GM06990 (cell line): ENCODE measurements at places on chromosomes 16 and 17.
A peak's percentile ranks its signal among the peaks of the same experiment; 100 is the strongest.

DNA sequence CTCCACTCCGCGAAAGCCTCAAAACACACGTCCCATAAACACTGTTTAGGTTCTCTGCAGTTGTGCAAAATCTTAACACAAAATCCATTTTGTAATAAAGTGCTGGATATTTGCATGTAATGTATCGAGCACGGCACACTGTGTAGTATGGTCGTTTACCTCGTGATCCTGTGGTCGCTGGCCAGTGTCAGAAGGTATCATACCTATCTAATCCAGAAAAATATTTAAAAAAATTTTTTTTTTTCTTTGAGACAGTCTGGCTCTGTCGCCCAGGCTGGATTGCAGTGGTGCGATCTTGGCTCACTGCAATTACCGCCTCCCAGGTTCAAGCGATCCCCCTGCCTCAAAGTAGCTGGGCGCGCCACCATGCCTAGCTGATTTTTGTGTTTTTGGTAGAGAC is 996 bp downstream of the RPL38 start:
- no peak for DNase-seq

- DNase-seq: no peak
Measured at GRCh38 chr16:69408475-69408874, 15.9 kb upstream of the CYB5B start.

DNA sequence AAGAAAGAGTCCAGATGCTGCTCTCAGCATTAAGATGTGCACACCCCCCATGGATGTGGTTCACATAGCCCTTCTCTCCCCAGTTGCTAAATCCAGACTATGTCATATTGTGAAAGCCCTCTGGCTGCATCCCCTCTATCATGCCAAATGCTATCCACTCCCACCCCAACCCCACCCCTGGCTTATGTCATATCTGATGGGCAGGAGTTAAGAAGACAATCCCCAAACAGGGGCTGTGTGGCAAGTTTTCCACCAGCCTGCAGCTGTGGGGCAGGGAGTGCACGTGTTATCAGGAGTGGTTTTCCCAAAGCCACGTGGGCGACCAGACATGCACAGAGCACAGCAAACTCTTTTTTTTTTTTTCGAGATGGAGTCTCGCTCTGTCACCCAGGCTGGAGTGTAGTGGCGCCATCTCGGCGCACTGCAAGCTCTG is 10.0 kb downstream of the FAM117A start:
- DNase-seq: no peak

DNA sequence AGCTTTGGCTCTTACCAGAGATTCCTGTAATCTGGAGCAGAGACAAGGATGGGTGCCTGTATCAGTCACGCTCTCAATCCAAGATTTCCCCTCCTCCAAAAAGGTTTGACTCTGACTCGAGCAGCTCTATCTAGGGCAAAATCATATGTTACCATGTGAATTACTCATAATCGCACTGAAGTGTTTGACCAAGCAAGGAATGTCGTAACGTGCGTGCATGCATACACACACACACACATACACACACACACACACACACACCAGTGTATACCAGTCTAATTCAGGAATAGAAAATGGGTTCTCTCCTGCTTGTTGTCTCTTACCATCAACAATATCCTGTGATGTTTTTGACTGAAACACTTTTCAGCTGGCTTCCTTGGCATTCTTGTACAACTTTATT is 835.1 kb downstream of the KCNJ2 start:
- no peak for DNase-seq

GRCh38 chr16:49346459-49346858 is 27.1 kb upstream of the C16orf78 start:
- no peak for DNase-seq

- DNase-seq: no peak
Measured at GRCh38 chr17:20852239-20852989, 190.4 kb downstream of the USP22 start.

DNA sequence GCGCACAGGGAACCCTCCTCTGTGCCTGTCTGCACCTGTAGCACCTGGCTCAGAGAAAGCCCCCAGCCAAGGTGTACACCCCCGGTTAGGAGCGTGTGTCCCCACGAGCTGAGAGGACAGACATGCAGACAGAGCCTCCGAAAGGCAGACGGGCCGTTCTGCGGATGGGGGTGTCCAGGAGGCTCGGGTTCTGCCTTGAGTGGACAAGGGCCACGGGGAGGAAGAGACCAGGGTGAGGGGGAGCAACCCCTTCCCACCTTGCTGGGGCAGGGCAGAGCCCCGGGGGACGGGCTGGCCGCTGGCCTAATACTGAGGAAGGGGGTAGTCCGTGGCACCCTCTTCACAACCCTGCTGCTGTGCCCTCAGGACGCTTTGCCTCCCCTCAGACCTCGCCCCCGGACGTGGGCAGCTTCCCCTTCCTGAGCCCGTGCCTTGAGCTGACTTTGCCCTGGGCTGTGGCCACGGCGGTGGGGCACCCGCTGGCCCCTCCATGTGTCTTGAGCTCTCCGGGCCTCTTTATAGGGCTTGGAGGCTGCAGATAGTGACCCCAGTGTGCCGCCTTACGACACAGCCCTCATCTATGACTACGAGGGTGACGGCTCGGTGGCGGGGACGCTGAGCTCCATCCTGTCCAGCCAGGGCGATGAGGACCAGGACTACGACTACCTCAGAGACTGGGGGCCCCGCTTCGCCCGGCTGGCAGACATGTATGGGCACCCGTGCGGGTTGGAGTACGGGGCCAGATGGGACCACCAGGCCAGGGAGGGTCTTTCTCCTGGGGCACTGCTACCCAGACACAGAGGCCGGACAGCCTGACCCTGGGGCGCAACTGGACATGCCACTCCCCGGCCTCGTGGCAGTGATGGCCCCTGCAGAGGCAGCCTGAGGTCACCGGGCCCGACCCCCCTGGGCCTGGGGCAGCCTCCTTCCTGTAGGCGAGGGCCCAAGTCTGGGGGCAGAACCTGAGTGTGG is 5.7 kb downstream of the SLC22A31 start:
- DNase-seq: peak; percentile 6

GRCh38 chr16:50496990-50497389 is 51.2 kb upstream of the NKD1 start:
- no peak for DNase-seq

- peak; percentile 13 for DNase-seq
Measured at GRCh38 chr16:88655053-88655732, 4.3 kb upstream of the CYBA start.

DNA sequence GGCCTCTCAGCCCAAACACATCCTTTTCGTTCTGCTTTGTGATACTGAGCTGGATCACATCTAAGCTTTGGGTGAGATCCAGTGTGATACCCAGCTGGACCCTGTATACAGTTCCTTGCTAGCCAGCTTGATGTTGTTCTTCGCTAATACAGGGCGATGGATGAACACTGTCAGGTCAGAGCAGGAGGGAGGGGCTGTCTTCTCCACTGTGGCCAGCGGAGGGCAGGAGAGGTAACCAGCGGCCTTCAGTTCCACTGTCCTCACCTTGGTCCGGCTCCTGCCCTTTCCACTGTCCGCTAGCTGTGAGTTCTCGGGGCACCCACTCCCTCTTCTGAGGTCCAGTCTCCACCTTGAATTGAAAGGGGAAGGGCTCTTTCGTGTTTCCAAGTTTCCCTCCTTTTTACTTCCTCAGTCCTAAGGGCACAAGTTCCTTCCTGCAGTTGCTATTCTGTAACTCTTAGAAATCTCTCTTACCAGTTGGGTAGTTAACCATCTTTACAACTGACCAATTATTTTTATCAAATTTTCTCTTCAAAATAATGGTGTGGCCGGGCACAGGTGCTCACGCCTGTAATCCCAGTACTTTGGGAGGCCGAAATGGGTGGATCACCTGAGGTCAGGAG is 3.0 kb upstream of the ZNF213 start:
- DNase-seq: no peak

GRCh38 chr16:10067406-10067805 is 114.8 kb downstream of the GRIN2A start:
- DNase-seq: no peak

- no peak for DNase-seq
Measured at GRCh38 chr17:16938496-16939207, 33.3 kb downstream of the TNFRSF13B start.

DNA sequence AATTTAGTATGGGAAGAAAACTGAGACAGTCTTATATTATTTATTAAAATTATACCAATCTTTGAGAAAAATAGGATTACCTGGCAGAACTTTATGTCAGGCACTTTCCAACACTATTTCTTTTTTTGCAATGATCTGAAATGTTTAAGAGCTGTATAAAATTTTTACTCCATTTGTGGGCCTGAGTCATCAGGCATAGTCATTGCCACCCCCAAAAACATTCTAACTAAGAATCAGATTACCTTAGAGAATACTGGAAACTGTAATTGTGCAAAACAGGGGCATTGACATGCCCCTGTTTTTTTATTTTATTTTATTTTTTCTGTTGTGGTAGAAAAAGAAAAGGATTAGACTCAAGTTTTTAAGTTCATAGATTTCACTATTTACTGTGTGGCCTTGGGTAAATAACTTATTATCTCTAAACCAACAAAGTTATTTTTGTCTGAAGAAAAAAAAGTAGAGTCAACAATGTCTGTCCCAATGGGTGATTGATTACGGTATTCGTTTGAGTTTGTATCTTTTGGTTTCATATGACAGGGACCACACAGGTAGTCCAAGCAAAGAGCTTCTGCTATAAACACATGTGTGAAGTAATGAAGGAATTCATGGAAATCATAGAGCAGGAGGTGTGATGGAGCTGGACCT is 24.6 kb downstream of the VAT1L start:
- no peak for DNase-seq

DNA sequence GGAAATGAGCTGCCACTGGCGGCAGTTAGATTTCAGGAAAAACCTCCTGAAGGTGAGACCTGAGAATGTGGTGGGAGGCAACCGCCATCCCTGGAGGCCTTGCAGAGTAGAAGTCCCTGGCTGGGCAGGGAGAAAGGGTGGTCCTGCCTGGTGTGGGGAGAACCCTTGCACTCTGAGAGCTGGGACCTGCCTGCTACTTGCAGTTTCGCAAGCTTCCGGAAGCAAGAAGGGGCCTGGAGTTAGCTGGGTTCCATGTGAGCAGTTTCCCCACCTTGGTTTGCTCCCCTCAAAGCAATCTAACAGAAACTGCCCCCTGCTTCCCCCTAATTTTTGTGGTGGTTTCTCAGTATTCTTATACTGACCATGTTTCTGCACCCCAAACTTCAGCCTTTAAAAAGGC is 6.5 kb downstream of the ZNF629 start:
- no peak for DNase-seq

DNA sequence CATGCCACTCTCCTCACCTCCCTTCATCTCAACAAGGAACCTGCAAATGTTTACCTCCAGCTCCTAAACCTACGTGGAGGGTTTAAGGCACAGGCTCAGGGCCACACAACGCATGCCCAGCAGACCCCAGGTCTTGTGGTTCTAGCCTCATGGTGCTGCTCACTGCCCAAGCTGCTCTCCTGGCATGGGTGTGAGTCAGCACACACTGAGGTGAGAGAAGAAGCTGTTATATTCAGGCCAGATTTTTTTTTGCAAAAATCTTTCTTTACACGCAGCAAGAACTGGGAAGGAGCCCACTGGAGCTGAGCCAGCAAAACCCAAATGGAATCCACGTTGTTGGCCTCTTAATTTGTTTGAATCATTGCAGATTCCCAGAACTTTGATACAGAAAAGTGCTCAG is 5.5 kb upstream of the C16orf96 start:
- DNase-seq: no peak

GRCh38 chr16:69859105-69859989 is 91.8 kb upstream of the CLEC18A start:
- DNase-seq: no peak

- no peak for DNase-seq
Measured at GRCh38 chr17:78341559-78342448, 18.1 kb downstream of the SOCS3 start.

- DNase-seq: no peak
Measured at GRCh38 chr17:27109346-27109745, 184.6 kb upstream of the WSB1 start.

DNA sequence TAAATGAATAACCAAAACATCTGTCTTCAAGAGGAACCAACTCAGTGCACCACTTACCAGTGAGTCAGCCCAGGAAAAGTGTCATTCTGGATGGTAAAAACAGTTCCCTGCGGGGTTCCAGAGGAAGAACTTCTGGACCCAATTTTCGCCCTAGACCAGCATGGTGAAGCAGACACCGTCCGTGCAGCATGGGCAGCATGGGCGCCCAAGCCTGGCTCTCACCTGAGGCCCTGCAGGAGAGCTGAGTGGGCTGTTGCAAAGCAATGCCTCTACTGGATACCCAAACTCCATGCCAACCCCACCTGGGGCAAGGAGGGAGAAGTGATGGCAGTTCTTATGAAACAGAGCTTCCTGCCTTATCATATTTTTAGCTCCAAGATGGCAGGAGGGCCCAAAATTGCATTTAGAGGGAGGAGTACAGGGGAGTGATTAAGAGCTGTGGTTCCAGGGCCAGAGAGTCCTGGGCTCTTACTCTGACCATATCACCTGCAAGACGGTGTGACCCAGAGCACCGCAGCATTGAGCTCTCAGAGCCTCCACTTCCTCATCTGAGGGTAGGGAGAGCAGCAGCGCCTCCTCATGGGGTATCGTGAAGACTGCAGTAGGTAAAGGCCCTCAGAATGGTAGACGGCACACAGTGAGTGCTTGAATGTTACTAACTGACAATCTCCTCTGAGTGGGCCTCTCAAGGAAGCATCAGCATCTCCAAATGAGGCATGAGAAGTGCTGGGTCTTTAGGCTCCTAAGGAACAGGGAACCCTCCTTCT is 16.6 kb upstream of the INPP5K start:
- no peak for DNase-seq

GRCh38 chr16:35510701-35511100 is 2051.3 kb downstream of the TP53TG3F start:
- DNase-seq: no peak

DNA sequence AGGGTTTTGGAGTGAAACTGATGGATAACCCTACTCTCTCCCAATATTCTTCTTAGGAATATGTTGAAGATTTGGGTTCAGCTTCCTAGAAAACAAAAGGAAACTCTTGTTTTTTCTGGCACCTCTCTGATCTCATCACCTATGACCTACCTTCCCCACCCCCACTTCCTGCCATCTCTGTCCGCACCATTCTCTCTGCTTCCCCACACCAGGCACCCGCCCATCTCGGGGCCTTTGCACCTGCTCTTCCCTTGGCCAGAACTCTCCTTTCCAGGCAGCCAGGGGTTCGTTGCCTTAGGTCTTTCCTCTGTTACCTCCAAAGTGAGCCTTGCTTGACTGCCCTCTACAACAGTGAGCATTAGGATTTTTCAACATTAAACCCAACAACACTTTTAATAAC is 159.7 kb downstream of the IRX3 start:
- DNase-seq: no peak

- no peak for DNase-seq
Measured at GRCh38 chr17:79809530-79810129, 12.8 kb upstream of the CBX8 start.

- DNase-seq: peak; percentile 61
Measured at GRCh38 chr17:43324205-43324893, 74.4 kb upstream of the ARL4D start.

- DNase-seq: no peak
Measured at GRCh38 chr17:238964-239259, 57.5 kb upstream of the DOC2B start.

- DNase-seq: no peak
Measured at GRCh38 chr17:45910667-45911066, 16.3 kb downstream of the MAPT start.
